ENCODE measurements at places on chromosomes 11 and 22.

DNA sequence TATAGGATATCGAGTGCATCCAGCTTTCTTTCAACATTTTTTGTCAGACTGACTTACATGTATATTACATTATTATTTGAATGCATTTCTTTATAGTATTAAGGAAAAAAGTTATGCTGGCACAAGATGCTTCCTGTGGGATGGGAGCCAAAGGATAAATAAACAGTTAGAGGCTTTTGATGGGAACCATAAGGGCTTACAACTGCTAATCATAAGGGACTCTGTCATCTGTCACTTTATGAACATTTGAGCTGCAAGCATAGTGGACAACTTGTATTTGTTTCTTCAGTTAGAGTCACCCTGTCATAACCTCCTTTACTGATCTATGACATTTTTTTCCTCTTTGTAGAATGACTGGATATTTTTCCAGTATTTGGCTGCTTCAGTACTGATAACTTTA lies 132.4 kb upstream of the CHORDC1 start:
- DNase-seq, result no peak

DNA sequence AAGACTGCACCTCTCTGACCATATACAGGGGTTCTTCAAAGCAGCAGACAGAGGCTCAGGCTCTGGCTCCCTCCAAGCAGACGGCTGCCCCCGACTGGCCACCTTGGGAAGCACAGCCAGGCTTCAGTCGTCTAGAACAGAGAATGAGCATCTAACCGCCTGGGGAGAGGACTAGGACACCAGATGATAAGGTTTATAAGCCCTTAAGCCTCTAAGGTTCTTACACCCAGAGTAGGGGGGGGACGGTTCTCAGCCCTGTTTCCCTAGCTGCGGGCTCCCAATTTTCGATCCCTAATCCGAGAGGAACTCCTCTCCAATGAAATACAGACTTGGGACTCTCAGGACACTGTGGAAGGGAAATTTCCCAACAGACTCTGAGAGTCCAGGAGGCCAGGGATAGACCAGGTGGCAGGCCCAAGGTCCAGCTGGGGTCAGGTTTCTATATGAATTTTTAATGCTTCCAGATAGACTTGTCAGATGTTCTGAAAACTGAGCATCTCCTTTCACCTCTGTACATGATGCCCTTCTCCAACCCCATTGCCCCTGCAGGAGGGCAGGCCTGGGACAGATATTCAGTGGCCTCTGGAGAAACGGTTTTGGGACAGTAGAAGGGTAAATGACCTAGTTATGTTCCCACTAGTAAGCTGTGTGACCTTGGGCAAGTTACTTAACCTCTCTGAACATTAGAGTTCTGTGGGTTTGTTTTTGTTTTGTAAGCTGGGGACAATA lies 20.2 kb downstream of the RTN4RL2 start:
- DNase-seq, result no peak

- DNase-seq, result no peak
Observed at GRCh38 chr11:92416971-92417725, 192.5 kb downstream of the FAT3 start.

- DNase-seq, result no peak
Observed at GRCh38 chr11:10611979-10612862, 43.8 kb upstream of the LYVE1 start.

DNA sequence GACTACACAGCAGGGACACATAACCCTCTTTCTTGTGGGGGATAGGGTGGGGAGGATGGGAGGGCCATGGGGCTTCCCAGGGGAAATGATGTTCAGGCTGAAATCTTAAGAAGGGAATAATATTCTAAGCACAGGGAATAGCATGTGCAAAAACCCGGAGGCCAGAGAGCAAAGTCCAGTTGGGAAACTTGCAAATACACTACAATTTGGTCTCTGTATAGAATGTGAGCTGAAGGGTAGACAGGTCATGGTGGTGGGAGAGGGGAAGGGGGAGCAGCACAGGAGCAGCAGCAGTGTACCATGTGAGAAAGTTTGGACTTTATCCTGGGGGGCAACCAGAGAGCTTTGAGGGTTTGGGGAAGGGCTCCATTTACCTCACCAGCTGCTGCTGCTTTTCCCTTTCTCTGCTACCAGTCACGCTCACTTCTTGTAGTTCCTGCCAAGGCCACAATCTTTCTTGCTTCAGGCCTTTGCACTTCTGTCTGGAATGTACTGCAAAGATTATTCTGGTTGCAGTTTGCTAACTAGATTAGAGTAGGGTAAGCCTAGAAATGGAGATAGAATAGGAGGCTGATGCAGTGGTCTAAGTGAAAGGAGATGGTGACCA lies 43.0 kb downstream of the KREMEN1 start:
- no peak for DNase-seq

GRCh38 chr11:1674173-1675131 lies 22.5 kb upstream of the KRTAP5-6 start:
- DNase-seq, result no peak

- DNase-seq, result no peak
Observed at GRCh38 chr11:61034704-61035525, 63.4 kb downstream of the CD6 start.

DNA sequence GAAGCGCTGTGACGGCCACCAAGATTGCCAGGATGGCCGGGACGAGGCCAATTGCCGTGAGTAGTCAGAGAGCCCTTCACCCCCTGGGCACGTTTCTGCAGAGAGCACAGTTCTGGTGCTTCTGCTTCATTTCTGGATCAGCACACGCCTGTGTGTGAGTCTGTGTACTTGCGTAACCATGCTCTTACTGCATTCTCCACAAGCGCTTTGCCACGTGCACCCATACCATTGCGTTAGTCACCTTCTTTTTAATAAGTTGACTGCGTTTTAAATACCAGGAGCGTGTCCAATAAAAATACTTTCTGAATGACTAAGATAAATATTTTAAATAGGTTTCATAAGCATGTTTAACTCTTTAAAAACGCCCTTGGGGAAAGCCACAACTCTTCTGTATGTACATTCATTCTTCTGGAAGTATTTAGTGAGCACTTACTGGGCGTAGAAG lies 143.0 kb upstream of the SORL1-AS1 start:
- no peak for DNase-seq

GRCh38 chr11:73273222-73273895 lies 1.2 kb downstream of the P2RY6 start:
- no peak for DNase-seq

DNA sequence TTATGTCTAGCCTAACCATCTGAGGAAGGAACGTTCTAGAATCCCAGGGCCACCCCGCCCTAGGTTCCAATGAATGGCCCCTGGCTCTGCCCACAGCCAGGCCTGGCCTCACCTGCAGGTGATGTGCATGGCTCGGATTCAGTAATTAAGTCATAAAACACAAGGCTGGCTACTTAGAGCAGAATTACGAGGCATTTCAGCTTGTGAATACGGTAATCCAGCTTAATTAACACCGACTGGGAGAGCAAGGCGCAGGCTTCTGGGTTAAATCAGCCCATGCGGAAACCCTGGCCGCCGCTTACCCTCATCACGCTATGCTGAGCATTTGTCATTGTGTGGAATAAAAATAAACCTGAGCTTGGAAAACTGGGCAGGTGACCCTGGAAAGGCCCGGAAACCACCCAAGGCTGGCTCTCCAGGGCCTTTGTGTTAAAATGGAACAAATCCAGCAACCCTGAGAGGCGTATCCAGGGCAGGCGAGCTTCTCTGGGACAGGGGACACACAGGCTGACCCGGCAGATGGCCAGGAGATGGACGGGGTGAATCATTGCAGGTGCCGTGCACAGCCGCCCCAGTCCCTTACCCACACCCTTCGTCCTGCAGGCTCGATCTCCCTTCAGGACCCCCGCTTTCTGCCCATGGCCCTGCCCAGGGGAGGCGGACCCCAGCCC lies 220.2 kb downstream of the CTTN start:
- no peak for DNase-seq

DNA sequence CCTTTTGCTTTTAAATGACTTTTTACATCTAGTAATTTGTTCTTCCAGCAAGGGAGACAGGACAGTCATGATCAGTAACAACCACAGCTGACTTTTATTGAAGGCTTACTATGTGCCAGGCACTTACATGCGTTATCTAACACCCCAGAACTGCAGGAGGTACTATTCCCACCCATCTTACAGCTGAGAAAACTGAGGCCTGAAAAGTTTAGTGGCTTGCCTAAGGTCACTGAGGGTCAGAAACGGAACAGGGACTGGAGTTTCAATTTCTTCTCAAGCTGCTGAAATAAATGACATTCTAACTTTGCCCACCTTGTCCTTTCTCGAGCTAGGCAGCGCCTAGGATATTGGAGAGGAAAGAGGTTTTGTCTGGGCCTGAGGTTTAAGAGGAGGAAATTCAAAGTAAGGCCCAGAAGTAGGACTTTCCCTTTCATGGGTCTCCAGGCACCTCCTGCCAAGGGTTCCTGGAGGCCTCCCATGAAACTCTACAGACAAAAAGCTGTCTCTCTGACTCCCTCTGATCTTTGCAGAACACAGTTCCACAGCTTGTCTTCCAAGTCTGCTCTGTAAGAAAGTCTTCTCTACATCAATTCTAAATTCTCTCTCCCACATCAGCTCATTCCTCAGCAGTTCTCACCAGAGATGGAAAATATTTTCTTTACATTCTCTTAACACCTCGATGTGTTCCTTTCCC lies 102.2 kb downstream of the NAT10 start:
- DNase-seq, result no peak

- DNase-seq, result no peak
Observed at GRCh38 chr11:116958246-116958645, 120.8 kb upstream of the APOA1 start.

GRCh38 chr11:17548444-17548843 lies 1.4 kb downstream of the OTOG start:
- DNase-seq, result no peak

GRCh38 chr11:80109031-80109430 lies 668.2 kb upstream of the TENM4 start:
- no peak for DNase-seq

GRCh38 chr22:39710380-39711150 lies 140.0 kb downstream of the CACNA1I start:
- DNase-seq, result no peak

- DNase-seq, result no peak
Observed at GRCh38 chr11:126884594-126884993, 116.0 kb downstream of the KIRREL3 start.

DNA sequence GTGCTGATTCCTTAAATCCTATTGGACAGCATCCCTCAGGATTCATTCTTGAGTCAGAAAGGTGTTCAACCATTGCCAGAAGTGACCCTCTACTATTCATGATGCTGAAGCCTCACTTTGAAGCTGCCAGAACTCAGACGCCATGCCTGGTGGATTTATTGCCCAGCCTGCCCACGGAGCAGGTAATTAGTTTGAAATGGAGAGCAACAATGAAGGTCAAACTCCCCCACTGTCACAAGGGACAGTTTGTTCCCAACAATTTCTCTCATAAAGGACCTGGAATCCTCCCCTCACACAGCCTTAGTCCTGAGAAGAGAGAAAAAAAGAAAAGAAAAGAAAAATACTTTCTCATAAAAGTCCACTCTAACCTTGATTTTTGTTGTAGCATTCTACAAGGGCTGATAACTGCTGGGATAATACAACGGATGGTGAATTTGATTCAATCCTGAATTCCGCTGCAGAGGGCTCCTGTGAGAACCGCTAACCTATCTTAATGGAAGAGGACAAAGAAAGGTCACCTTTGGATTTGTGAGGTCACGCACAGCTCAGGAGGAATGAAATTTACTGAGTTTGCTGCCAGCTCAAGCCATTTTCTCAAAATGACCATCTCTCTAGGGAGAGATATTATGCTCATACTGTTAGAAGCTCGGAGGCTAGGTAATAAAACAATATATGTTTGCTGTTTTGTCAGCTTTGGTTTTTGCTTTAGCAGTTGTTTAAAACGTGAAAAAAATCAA lies 161.6 kb upstream of the SYN3 start:
- no peak for DNase-seq

DNA sequence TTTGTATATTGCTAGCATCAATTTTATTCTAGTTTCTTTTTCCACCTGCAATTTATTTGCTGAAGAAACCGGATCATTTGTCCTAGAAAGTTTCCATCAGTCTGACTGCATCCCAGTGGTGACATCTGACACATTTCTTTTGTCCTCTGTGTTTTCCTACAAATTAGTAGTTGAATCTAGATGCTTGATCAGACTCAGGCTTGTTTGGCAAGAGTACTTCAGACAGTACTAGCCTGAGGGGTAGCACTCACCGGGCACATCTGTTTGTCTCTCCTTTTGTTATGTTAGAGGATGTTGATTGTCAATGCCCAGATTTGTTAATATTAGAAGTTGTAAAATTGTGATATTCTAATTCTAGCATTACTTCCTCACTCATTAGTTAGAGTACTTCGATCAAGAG lies 204.8 kb downstream of the SWAP70 start:
- DNase-seq, result no peak

GRCh38 chr11:2092956-2093412 lies 46.2 kb downstream of the IGF2 start:
- no peak for DNase-seq

- DNase-seq, result no peak
Observed at GRCh38 chr11:13040969-13041561, 31.9 kb downstream of the RASSF10 start.

DNA sequence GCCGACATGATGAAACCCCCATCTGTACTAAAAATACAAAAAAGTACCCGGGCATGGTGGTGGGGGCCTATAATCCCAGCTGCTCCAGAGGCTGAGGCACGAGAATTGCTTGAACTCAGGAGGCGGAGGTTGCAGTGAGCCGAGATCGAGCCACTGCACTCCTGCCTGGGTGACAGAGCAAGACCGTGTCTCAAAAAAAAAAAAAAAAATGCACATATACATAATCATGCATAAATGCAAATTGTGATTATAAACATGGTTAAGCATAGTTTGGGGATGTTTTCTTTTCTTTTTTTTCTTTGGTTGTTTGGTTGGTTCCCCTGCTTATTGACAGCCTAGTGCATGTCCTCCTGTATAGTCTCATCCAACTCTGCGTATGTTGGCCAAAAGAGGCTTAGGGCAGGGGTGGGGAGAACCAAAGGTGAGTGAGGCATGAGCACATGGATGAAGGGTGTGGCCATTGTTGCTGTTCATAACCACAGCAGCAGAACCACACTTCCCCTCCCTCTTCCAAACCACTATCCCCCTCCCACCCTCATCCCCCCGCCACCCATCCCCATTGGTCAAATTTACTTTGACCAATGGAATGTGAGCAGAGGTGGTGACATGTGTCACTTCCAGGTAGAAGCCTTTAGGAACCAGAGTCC lies 6.9 kb upstream of the VPS37C start:
- DNase-seq, result no peak

- DNase-seq, result no peak
Observed at GRCh38 chr11:37134637-37135036, 536.6 kb upstream of the RAG2 start.

DNA sequence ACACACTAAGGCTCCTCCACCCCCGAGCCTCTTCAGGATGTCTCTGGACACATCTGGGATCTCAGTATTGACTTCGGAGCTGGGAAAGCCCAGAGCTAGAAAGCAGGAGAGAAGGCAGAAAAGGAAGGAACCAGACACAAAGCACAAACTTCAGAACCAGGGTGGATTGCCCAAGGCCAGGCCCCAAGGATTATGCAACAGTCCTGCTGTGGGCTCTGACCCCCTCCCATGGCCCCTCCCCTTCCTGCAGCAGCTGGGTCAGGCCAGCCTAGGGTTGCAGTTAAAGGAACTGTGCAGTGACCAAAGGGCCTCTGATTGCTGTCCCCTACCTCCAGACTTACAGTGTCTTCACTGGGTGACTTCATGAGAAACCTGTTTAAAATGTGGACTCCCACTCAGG lies 5.3 kb downstream of the KCNE3 start:
- DNase-seq, result no peak
